Inflammatory macrophage treated with lipopolysaccharide for 4 hours (primary cell): ENCODE measurements at places on chromosomes 11 and 22.

DNA sequence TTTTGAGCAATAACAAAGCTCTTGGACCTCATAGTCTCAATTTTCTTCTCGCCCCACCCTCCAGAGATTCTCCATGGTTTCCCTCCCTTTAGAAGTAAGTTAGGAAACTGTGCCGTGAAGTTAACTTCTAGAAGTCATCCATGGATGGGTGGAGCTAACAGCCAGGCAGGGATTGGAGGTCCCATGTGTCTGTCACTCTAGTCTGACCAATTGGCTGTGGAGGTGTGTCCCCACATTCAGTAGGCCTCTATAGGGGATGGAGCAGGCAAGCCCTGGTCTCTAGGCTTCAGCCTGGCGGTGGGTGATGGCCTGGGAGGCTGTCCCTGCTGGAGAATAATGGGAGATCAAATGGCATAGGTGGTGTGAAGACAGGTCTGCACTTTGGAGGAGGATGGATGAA is 50.7 kb downstream of the TP53I11 start:
- DNase-seq = peak; percentile 53

DNA sequence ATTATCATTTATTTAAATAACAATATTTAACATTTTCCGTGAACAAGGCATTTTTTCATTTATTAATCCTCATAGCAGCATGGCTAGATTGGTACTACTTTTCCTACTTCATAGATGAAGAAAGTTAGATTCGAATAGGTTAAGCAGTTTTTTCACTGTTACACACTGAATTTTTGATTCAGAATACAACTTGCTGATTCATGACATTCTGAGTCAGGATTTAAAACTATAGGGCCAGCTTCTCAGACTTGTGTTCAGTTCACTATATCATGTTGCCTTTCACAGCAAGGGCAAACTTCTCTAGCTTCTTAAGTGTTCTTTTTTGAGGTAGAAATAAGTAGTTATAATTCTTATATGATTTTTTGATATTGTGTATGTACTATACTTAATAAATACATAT is 31.5 kb downstream of the CYP2R1 start:
- DNase-seq = no peak

DNA sequence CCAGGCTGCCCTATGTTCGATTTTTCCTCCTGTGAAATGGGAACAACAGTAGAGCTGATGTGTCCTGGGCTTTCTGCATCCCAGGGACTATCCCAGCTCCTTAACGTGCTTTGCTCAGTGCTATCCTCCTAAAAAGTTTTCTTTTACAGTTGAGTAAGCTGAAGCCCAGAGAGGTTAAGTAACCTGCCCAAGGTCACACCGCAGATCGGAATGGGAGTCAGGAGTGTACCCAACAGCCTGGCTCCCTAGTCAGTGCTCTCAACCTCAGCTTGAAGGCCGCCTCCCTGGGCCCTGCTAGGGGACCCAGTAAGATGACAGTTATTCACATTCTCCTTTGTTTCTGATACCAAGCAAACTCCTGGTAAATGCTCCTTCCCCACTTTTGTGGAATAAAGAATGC is 45.9 kb downstream of the PARVB start:
- DNase-seq = no peak

GRCh38 chr11:91840640-91841240 is 383.9 kb upstream of the FAT3 start:
- DNase-seq = no peak

DNA sequence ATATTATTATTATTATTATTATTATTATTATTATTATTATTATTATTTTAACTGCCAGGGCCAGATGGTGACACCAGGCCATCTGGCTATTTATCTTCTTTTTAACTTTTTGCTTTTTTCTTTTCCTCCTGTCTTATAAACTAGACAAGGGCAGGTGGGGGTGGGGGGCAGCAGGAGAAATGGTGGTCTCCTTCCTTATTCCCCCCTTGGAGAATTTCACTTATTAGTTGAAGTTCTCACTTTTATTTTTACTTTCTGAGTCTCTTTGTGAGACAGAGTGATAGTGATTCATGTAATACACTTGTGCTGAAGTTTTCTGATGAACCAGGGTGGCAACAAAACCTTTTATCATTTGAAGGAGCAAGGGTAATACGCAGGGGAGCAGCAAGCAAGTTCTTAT is 96.3 kb upstream of the ALKBH3 start:
- no peak for DNase-seq

DNA sequence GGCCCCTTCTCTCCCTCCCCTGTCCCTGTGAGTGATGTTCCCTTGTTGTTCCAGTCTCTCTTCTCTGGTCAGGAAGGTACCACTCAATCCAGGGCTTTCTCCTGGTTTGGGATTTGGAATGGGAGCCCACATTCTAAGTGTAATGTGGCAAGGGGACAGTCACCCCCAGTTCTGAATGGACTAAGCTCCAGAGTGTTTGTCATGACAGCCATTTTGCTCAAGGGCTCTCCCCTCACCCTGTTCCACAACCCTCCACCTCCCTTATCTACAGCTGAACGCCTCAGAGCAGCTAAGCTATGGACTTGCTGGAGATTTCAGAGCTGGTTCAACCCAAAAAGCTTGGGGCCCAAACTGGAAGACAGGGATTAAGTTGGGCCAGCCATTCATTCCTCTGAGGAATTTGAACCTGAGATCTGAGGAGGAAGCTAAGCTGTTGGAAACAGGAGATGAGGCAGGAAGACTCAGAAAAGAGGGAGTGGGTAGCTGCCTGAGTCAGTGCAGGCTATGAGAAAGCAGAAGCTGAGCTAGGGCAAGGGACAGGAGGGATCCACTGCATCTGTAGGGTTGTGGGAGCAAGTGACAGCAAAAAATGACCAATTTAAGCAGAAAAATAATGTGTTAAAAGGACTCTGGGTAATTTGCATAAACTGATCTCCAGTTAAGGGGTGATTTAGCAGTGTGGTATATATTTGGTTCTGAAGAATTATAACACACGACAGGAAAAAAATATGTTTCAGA is 22.9 kb upstream of the FCHSD2 start:
- DNase-seq = peak; percentile 62

- no peak for DNase-seq
Observed at GRCh38 chr11:48122246-48122645, 94.4 kb upstream of the OR4B1 start.

- DNase-seq = peak; percentile 31
Observed at GRCh38 chr11:14308114-14308896, 50.7 kb downstream of the RRAS2 start.

DNA sequence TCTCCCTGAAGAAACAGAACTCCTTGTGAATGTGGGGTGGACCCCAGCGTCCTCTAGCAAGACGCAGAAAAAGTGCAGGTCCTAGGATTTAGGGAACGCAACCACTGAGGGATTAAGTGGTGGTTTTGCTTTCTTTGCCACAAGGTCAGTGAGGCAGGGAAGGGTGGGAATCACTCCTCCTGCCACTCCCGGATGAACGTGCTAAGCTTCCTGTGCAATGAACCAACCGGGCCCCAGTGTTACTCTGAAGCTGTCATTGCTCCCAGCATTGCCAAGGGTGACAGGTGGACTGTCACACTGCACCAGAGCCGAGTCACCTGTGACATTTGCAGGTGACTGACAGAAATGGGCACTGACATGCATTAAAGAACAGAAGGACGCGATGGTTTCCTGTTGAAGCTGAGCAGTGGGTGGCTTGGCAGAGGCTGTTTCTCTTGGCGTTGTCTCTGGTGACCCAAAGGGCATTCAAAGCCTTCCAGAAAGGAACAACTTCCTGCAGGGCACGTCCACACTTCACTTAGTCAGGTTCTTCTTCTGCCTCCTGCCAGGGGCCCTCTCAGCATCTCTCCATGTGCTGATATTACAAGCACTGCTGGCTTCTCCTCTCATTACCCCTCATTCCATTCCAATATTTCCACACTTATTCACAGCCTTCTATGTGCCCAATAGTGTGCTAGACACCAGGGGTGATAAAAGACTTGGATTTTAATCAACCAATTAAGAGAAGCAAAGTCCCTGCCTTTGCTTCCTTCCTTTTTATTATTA is 9.7 kb downstream of the KIRREL3 start:
- DNase-seq = no peak

DNA sequence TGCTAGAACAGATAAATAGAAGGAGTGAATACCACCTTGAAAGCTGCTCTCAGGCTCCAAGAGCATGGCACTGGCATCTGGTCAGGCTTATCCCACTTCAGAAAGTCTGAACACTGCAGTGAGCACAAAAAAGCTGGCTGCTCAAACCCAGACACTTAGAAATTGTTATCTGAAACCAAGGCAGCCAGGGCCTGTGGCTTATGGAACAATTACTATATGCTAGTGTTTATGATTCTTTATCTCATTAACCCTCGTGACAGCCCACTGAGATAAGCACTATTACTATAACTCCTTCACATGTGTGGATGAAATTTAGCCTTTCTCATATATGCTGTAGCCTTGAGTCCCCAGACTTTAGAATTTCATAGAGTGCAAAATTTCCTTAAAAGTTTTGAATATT is 400.2 kb downstream of the RAB38 start:
- DNase-seq = no peak

DNA sequence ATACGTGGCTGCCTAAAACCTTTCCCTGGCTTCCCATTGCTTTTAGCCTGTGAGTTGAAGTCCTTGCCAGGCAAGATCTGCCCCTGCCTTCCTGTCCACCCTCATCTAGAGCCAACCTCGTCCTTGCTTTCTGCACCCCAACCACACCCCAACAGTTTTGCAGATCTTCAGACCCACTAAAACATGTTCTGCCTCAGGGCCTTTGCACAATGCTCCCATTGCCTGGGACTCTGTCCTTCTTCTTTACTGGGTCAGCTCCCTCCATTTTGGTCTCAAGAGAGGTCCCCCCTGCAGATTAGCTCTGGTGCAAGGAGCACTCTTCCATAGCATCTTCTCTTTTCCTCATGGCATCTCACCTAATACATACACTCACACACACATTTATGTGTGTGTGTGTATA is 8.4 kb upstream of the ANAPC15 start:
- DNase-seq = no peak
